ENCODE measurements at places on chromosomes 6 and 20. TPM values are rescaled to one million over a fixed set of nuclear protein-coding genes. Genes with fewer than 3 reads are reported as not detected.

DNA sequence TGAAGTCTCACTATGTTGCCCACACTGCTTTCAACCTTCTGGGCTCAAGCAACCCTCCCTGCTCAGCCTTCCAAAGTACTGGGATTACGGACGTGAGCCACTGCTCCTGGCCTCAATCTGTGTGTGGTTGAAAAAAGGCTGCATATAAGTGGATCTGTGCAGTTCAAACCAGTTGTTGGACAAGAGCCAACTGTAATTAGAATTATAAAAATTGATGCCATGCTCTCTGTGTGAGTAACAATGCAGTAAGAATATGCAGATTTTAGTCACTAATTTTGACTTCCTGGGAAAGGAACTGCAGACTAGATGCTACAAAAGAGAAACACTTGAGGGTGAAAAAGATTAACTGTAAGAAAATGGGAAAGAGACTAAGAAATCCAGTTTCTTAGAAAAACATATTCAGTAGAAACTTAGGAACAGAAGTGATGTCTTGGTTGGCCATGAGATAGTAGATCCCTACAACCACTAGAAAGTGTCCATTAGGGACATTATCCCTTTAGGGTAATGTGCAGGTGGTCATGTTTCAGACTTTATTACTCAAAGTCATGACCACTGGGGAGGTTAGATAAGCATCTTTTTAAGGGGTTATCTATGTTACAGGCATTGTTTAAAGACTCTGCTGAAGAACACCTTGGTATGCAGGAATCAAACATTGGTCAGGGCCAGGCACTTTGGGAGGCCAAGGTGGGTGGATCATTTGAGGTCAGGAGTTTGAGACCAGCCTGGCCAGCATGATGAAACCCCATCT lies 26.3 kb downstream of the ITCH start:
- DNase-seq, result no peak

DNA sequence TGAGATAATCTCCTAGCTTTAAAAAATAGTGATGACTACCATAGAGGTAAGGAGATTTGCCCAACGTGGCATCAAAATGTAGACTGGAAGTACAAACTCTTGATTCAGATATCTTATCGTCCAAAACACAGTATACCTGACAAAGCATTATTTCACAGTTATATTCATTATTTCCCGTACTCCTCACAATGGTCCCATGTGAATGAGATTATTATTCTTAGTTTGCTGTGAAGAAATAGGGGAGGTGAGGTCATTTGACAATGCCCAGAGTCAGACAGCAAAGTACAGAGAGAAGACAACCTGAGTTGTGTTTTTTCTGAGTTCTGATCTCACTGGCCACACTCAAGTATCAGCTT lies 1.2 kb upstream of the TFB1M start:
- no peak for DNase-seq

GRCh38 chr6:154715446-154715845 lies 17.8 kb upstream of the SCAF8 start:
- DNase-seq, result no peak

- DNase-seq, result no peak
These were observed 4.2 kb downstream of the TM9SF4 start for GRCh38 chr20:32113591-32114260.

DNA sequence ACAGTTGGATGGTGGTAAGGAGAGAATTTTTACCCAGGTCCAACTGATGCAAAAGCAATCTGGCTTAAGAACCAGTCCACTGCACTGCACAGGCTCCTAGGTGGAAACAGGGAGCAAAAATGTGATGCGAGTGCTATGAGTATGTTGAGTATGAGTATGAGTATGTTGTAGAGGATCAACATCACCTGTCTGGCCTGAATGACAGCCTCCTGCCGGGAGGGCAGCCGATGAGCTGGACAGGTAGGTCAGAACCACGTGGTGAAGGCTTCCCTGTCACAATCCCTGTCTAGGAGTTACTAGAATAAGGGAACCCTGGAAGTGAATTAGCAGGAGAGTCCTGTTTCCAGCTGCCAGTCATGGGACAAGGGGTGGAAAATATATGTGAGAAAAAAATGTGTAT lies 44.3 kb upstream of the SNX9 start:
- no peak for DNase-seq

- no peak for DNase-seq
These were observed 13.4 kb downstream of the NAPB start for GRCh38 chr20:23407781-23408464.

DNA sequence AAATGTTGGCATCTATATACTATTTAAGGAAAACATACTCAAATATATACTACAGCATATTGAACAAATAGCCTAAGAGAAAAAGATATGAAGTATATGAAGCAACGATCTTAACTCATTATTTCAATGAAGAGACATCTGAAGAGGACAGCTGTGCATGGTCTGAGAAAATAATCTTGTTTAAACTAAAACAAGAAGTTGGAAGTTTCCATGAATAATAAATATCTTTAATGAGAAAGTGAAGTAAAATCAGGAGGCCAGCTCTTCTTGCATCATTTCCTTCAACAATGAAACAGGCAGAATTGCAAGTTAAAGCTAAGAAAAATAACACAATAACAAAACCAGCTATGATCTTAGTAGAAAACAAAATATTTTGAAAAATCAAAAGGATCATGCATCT lies 1265.4 kb upstream of the MAP3K7 start:
- no peak for DNase-seq

- no peak for DNase-seq
These were observed 35.6 kb upstream of the FAM210B start for GRCh38 chr20:56323206-56323605.

GRCh38 chr6:113843500-113844073 lies 13.6 kb upstream of the MARCKS start:
- DNase-seq, result no peak

GRCh38 chr20:21519136-21519584 lies 5.3 kb upstream of the NKX2-2 start:
- DNase-seq, result no peak

DNA sequence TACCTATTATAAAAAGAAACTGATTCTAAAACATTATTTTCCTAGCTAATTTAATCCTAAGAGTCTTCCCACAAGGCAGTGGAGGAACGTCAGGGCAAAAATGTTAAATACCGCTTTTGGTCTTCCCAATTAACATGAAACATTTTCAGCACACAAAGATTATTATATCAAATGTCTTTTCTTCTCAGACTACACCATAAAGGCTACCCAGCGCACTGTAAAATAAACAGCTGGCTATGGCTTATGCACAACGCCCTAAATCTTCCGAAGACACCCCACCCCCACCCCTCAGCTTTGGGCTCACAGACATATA lies 1.0 kb downstream of the NUDT3 start:
- DNase-seq, result no peak

- no peak for DNase-seq
These were observed 33.7 kb downstream of the GJA10 start for GRCh38 chr6:89927791-89928550.

GRCh38 chr6:26520237-26520849 lies 17.8 kb upstream of the HMGN4 start:
- peak; percentile 40 for DNase-seq

DNA sequence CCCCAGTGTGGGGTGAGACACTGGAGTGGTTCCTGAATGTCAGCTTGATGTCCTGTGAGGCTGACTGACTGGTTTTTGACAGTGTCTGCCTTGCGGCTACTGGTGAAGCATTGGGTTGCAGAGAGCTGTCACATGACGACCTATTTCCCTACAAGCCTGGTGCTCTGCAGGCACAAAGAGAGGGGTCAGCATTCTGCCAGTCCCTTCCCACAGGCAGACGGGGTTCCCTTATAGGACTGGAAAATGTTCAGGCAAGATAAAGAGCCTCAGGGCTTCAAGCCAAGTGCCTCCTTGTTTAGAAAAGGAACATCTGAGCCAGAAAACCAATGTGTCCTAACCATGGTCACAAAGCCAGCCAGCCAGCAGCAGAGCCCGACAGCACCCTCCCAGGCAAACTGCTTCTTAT lies 11.0 kb downstream of the LY86 start:
- DNase-seq, result no peak

PHACTR1 gene
- total RNA-seq, result 8.6 TPM

MUC21 gene
- not detected for total RNA-seq

TSBP1 gene
- total RNA-seq, result not detected

CYP21A2 gene
- 0.67 TPM for total RNA-seq

CASP8AP2 gene
- 31.4 TPM for total RNA-seq

TFAP2B gene
- 1.8 TPM for total RNA-seq

CFAP206 gene
- total RNA-seq, result 1.2 TPM

NKAPL gene
- not detected for total RNA-seq
